Psoas muscle (tissue), 8 donors: ENCODE measurements at places on chromosomes 2 and 18. TPM values are rescaled to one million over a fixed set of nuclear protein-coding genes. Genes with fewer than 3 reads are reported as not detected.

IKZF2 gene
- total RNA-seq = 11.6 TPM

TCF4 gene
- total RNA-seq = 60.6 TPM

PTPRN gene
- total RNA-seq = 0.91 TPM

COL3A1 gene
- total RNA-seq = 19.8 TPM

STARD6 gene
- not detected for total RNA-seq

VWC2L gene
- total RNA-seq = 0.51 TPM

SMARCAL1 gene
- 8.3 TPM for total RNA-seq

RBFA gene
- total RNA-seq = 19.7 TPM

CABLES1 gene
- total RNA-seq = 1.5 TPM

MRPL44 gene
- total RNA-seq = 26.4 TPM

TMEM214 gene
- 50.4 TPM for total RNA-seq

NOTO gene
- total RNA-seq = not detected
